H1 (cell line): ENCODE measurements at places on chromosomes 7 and 10. TPM values are rescaled to one million over a fixed set of nuclear protein-coding genes. Genes with fewer than 3 reads are reported as not detected.
A peak's percentile ranks its signal among the peaks of the same experiment; 100 is the strongest.

- no peaks in the 10 kb centered on the region for H3K36me3 ChIP-seq
- H3K4me1 ChIP-seq = no peaks in the 10 kb centered on the region; the same call in 1 of the 2 replicates
- DNase-seq = no peak
- H3K27ac ChIP-seq = no peak overlapping the region
- no peak overlapping the region for H3K4me3 ChIP-seq
Observed at GRCh38 chr10:129120441-129120840, 346.6 kb upstream of the MGMT start.

DNA sequence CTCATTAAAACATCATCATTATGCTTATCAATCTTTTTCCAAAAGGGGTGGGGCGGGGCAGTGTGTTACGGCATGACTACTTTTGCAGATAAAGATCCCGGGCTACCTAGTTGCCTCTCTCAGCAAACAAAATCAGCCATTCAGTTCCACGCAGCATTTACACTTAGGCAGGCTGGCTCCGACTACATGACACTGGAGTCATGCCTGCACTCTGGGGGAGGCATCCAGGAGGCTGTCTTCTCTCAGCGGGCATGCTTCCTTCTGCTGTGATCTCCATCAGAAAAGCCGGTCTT lies 193.9 kb upstream of the TCF7L2 start:
- DNase-seq = no peak
- H3K27me3 ChIP-seq = no peaks in the 10 kb centered on the region
- H3K4me3 ChIP-seq = no peak overlapping the region

GRCh38 chr10:101330631-101331225 lies 23.2 kb upstream of the BTRC start:
- H3K4me3 ChIP-seq = no peak overlapping the region
- no peaks in the 10 kb centered on the region for H3K27me3 ChIP-seq
- H3K4me1 ChIP-seq = no peaks in the 10 kb centered on the region; the same call in 1 of the 2 replicates
- H3K36me3 ChIP-seq = no peaks in the 10 kb centered on the region
- no peak overlapping the region for H3K27ac ChIP-seq
- no peak for DNase-seq

- no peak overlapping the region for H3K27ac ChIP-seq
- peak overlapping the region; percentile 55 for H3K4me3 ChIP-seq
- no peaks in the 10 kb centered on the region for H3K36me3 ChIP-seq
- H3K27me3 ChIP-seq = peaks cover 15% of the 10 kb centered on the region; the same call in 1 of the 2 replicates
- DNase-seq = no peak
- peaks cover 3% of the 10 kb centered on the region; the same call in 1 of the 2 replicates for H3K4me1 ChIP-seq
Observed at GRCh38 chr7:87627634-87627994, 584 bp upstream of the RUNDC3B start.

- no peaks in the 10 kb centered on the region for H3K4me1 ChIP-seq
- DNase-seq = no peak
- no peak overlapping the region for H3K4me3 ChIP-seq
- no peaks in the 10 kb centered on the region for H3K27me3 ChIP-seq
- H3K36me3 ChIP-seq = no peaks in the 10 kb centered on the region
Observed at GRCh38 chr10:58219875-58220274, 47.8 kb downstream of the IPMK start.

- H3K4me3 ChIP-seq = no peak overlapping the region
- H3K36me3 ChIP-seq = no peaks in the 10 kb centered on the region
- H3K27me3 ChIP-seq = no peaks in the 10 kb centered on the region; the same call in 1 of the 2 replicates
- H3K4me1 ChIP-seq = peaks cover 11% of the 10 kb centered on the region
- H3K27ac ChIP-seq = no peak overlapping the region
Observed at GRCh38 chr7:152522571-152523067, 86.8 kb upstream of the KMT2C start.

TWNK gene
- total RNA-seq = 32.5 and 34.9 TPM in 2 replicates

GRCh38 chr10:71344154-71344925 lies 25.3 kb downstream of the SLC29A3 start:
- H3K27ac ChIP-seq = peak overlapping the region; percentile 60; the same call in 1 of the 2 replicates
- H3K4me1 ChIP-seq = peaks cover 36% of the 10 kb centered on the region
- H3K36me3 ChIP-seq = no peaks in the 10 kb centered on the region
- peak overlapping the region; percentile 34; the same call in 1 of the 2 replicates for H3K4me3 ChIP-seq
- DNase-seq = peak; percentile 78

GRCh38 chr7:132410861-132411541 lies 165.3 kb downstream of the PLXNA4 start:
- no peaks in the 10 kb centered on the region for H3K27me3 ChIP-seq
- no peak overlapping the region for H3K4me3 ChIP-seq
- no peak for DNase-seq
- H3K36me3 ChIP-seq = no peaks in the 10 kb centered on the region

DNA sequence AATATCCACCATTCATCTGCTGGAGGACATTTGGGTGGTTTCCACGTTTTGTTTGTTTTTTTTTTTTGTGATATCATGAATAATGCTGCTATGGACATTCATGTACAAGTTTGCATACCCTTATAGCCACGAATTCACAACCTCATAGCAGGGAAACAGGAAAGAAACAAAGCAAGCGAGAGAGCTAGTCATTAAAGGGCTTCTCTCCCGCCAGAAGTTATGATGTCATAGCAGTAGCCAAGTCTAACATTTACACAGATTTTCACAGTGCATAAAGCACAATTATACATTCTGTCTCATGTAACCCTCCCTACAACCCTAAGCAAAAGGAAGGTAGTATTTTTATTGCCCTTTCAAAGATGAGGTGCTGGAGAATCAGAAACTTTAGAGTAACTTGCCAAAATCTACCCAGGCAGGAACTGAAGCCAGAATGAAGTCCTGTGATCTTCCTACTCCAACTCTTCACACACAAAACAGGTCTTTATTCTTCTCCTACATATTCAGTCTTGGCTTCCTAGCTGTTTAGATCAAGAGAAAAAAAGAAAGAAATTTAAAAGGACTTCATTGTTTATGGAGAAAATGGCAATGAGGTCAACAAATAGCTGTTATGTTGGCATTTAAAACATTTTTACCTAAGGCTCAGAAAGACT lies 33.9 kb upstream of the GPAM start:
- H3K4me3 ChIP-seq = no peak overlapping the region
- no peak overlapping the region for H3K27ac ChIP-seq
- DNase-seq = no peak
- no peaks in the 10 kb centered on the region for H3K27me3 ChIP-seq
- H3K36me3 ChIP-seq = no peaks in the 10 kb centered on the region
- no peaks in the 10 kb centered on the region for H3K4me1 ChIP-seq

AKR1D1 gene
- total RNA-seq = not detected in 2 replicates

AGAP9 gene
- 7.2 and 7.7 TPM in 2 replicates for total RNA-seq

- no peak overlapping the region for H3K4me3 ChIP-seq
- H3K36me3 ChIP-seq = no peaks in the 10 kb centered on the region
- no peaks in the 10 kb centered on the region for H3K4me1 ChIP-seq
- no peak overlapping the region for H3K27ac ChIP-seq
Observed at GRCh38 chr10:109838592-109839244, 84.6 kb downstream of the XPNPEP1 start.

DNA sequence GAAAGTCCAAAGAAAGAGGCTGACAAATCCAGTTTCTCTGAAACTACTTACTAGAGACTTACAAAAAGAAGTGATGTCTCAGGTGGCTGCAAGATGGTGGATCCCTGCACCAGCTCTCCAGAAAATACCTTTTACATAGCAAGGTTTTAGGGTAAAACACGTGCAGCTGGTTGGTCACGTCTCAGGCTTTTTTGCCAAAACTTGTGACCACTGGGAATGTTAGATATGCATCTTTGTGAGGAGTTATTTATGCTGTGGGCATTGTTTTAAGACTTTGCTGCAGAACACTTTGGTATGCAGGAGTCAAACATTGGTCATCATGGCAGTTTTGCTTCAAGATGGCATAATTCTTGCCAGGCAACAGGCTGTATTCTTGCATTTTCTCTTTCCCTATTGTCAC lies 1352.8 kb downstream of the REEP3 start:
- no peak overlapping the region for H3K4me3 ChIP-seq
- H3K36me3 ChIP-seq = no peaks in the 10 kb centered on the region
- H3K27me3 ChIP-seq = no peaks in the 10 kb centered on the region
- no peak overlapping the region for H3K27ac ChIP-seq
- no peaks in the 10 kb centered on the region for H3K4me1 ChIP-seq
- DNase-seq = no peak

DNA sequence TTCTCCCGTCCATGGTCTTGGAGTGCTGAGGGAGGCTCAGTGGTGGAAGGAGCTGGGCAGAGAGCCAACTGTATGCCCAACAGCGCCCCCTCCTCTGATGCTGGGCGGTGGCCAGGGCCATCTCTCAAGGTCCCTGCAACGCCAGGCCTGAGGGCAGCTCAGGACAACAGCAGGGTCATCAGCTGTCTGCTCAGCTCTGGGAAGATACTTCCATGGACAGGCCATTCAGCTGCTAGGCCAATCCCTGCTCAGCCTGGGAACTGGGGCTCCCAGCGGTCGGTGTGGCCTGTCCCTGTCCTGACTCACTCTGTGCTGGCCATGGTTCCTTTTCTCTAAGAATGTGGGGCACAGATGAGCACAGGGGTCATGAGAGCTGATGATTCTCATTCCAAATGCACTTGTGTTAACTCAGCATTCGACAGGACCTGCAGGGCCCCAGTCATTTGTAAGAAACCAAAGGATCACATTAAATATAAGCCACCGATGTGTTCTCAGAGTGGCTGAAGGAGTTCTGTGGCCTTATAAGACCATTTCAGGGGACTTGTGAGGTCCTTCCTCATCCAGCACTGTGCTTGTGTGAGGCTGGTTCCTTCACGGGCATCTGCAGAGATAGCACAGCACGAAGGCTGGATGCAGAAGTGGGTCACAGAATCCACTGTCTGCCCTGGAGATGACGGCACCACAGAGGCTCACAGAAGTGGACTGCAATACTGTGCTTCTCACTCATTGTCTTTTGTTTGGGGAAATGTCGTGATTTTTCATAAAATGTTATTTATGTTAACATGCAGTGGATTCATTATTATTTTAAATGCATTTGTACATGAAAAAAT lies 73.0 kb downstream of the ADCY1 start:
- no peaks in the 10 kb centered on the region for H3K27me3 ChIP-seq
- no peaks in the 10 kb centered on the region for H3K4me1 ChIP-seq
- peak; percentile 53 for DNase-seq
- H3K36me3 ChIP-seq = no peaks in the 10 kb centered on the region

NUTM2D gene
- total RNA-seq = 1.5 and 2.2 TPM in 2 replicates

NUTM2A gene
- total RNA-seq = 0.41 and 0.59 TPM in 2 replicates

DNA sequence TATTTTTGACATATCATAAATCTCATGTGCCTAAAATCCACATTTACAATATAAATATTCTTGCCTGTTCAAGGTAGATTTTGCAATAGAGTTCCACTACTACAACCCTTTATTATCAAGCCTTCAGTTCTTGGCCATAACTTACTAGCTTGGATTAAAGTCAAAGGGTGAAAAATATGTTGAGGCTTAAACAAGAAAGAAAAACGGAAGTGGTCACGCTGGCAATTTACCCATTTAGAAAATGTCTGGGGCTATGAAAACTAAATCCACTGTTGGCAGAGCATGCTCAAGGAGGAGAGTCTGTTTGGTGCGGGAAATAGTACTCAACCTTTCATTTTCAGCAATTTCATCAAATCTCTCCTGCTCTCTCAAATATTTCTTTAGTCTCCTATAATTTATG lies 209.8 kb upstream of the RHOBTB1 start:
- no peak overlapping the region for H3K4me3 ChIP-seq
- no peak for DNase-seq
- H3K36me3 ChIP-seq = no peaks in the 10 kb centered on the region

DNA sequence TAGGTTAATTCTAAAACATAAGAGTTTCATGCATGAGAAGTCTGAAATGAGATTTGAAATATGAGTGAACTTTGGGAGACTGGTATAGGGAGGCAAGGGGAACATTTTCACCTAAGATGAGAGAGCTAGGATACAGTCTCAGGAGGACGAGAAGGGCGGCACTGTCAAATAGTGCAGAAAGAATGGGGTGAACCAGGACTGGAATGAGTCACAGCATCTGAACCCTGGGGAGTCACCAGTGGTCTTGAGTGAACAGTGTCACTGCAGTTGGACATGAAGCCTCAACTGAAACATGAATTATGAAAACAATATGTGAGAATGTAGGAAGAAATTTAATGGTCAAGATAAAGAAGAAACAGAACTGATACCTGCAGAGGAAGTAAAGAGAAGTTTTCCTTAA lies 33.8 kb downstream of the GNG11 start:
- H3K4me1 ChIP-seq = no peaks in the 10 kb centered on the region
- H3K27me3 ChIP-seq = no peaks in the 10 kb centered on the region
- H3K27ac ChIP-seq = no peak overlapping the region
- no peak for DNase-seq
- H3K4me3 ChIP-seq = no peak overlapping the region

MRC1 gene
- 0.06 and 0.11 TPM in 2 replicates for total RNA-seq

POLR2J2 gene
- total RNA-seq = 7.7 and 7.9 TPM in 2 replicates

GRCh38 chr10:130761788-130762301 lies 549.7 kb downstream of the TCERG1L start:
- no peaks in the 10 kb centered on the region for H3K27me3 ChIP-seq
- DNase-seq = no peak
- H3K4me1 ChIP-seq = no peaks in the 10 kb centered on the region
- no peak overlapping the region for H3K27ac ChIP-seq
- no peaks in the 10 kb centered on the region for H3K36me3 ChIP-seq

GRCh38 chr10:92719991-92720830 lies 30.5 kb downstream of the HHEX start:
- H3K36me3 ChIP-seq = no peaks in the 10 kb centered on the region; the same call in 1 of the 2 replicates
- no peaks in the 10 kb centered on the region for H3K27me3 ChIP-seq
- H3K4me3 ChIP-seq = no peak overlapping the region

NCOA4 gene
- 63.7 and 65.2 TPM in 2 replicates for total RNA-seq

DNA sequence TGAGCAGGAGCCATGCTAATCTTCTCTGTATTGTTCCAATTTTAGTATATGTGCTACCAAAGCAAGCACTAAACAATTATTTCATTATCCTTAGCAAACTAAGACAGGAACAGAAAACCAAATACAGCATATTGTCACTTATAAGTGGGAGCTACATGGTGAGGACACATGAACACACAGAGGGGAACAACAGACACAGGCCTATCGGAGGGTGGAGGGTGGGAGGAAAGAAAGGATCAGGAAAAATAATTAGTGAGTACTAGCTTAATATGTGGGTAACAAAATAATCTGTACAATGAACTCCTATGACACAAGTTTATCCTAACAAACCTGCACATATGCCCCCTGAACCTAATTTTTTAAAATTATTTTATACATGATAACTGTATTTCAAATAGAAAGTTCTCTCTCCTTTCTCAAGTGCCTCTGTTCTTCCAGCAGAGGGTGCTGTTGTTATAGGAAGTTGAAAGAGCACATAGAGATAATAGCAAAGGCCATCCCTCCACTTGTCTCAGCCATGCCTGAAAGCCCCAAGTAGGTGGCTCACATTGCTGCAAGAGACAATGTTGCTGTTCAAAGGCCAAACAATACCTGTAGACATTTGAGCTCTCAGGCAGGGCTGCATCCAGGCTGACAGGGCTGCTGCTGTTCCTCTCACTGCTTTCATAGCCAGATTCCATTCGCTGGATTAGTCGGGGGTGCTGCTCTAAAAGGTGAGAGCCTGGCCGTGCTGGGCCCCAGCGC lies 33.4 kb upstream of the PPP3CB start:
- no peak overlapping the region for H3K4me3 ChIP-seq
- no peaks in the 10 kb centered on the region for H3K4me1 ChIP-seq
- no peak overlapping the region for H3K27ac ChIP-seq
- peak; percentile 19 for DNase-seq
- H3K27me3 ChIP-seq = no peaks in the 10 kb centered on the region

- H3K36me3 ChIP-seq = no peaks in the 10 kb centered on the region
- H3K27ac ChIP-seq = no peak overlapping the region
- peaks cover 2% of the 10 kb centered on the region for H3K27me3 ChIP-seq
- H3K4me3 ChIP-seq = no peak overlapping the region
- H3K4me1 ChIP-seq = no peaks in the 10 kb centered on the region
Observed at GRCh38 chr7:11786186-11786585, 45.8 kb downstream of the THSD7A start.

WNT2 gene
- total RNA-seq = not detected in 2 replicates

- H3K27me3 ChIP-seq = no peaks in the 10 kb centered on the region
- H3K4me1 ChIP-seq = no peaks in the 10 kb centered on the region
- H3K27ac ChIP-seq = no peak overlapping the region
- DNase-seq = no peak
- no peak overlapping the region for H3K4me3 ChIP-seq
Observed at GRCh38 chr7:133887459-133887858, 239.7 kb upstream of the LRGUK start.
